K562 (cell line): ENCODE measurements at places on chromosomes 12 and 14. TPM values are rescaled to one million over a fixed set of nuclear protein-coding genes. Genes with fewer than 3 reads are reported as not detected.

The TMCC3 gene
- total RNA-seq, result 0.16 TPM in 1 of 2 replicates, not detected in the other

The KRT78 gene
- total RNA-seq, result not detected in 2 replicates

The TMEM233 gene
- total RNA-seq, result 0.04 TPM in 1 of 2 replicates, not detected in the other

The CISTR gene
- not detected in 2 replicates for total RNA-seq

The ADCY4 gene
- total RNA-seq, result 0.07 and 0.31 TPM in 2 replicates

The GCH1 gene
- 7.6 and 7.9 TPM in 2 replicates for total RNA-seq

The RIN3 gene
- 0.38 and 0.49 TPM in 2 replicates for total RNA-seq

The MUCL1 gene
- not detected in 2 replicates for total RNA-seq

The KLRD1 gene
- not detected in 2 replicates for total RNA-seq

The TPH2 gene
- not detected in 2 replicates for total RNA-seq

The SYNDIG1L gene
- total RNA-seq, result not detected in 2 replicates

The RALGAPA1 gene
- 14.0 and 14.7 TPM in 2 replicates for total RNA-seq

The NTF3 gene
- total RNA-seq, result not detected in 2 replicates

The MYF5 gene
- not detected in 2 replicates for total RNA-seq

The RFLNA gene
- total RNA-seq, result not detected in 2 replicates

The NRL gene
- 2.4 and 2.7 TPM in 2 replicates for total RNA-seq
